Activated T-helper 1 cell treated with anti-CD3 and anti-CD28 coated beads, Interleukin-12 subunit alpha, Interleukin-12 subunit beta, Interleukin-2, Interleukin-4 antibody, amounts not matched to agents 30 ng/mL and 10 ng/mL and 1 ng/mL, durations not matched to agents 14 hours and 24 hours and 36 hours (primary cell): ENCODE measurements at places on chromosomes 13 and 19. TPM values are rescaled to one million over a fixed set of nuclear protein-coding genes. Genes with fewer than 3 reads are reported as not detected.

DNA sequence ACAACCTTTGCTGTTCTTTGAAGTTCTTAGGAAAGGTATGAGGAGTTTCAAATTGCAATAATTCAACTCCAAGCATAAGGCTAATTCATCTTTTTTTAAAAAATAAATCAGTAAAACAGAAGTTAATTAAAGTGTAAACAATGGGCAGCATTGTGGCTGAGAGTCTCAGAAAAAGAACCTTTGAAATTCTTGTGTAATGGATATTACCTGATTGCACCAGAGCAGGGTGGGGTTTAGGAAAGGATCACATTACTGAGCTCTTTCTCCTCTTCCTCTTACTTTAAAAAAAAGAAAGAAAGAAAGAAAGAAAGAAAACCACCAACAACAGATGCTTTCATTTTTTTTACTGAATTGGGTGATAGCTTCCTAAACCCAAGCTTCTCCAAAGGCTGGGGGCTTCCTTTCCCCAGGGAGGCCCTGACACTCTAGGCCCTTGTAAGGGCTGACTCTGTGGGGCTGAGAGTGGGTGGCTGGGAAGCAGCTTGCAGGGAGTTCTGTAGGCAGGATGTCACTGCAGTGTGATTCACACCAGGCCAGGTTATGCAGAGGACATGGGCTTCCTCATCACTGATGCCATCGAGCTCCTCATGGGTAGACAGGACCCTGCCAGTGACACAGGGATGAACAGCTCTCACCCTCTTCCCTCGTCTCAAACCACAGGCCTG is 564.5 kb downstream of the FGF9 start:
- no peak overlapping the region for H3K27ac ChIP-seq
- H3K4me1 ChIP-seq: peaks cover 9% of the 10 kb centered on the region
- DNase-seq: no peak
- H3K27me3 ChIP-seq: no peaks in the 10 kb centered on the region

- DNase-seq: no peak
- H3K4me3 ChIP-seq: no peak overlapping the region
- H3K4me1 ChIP-seq: no peaks in the 10 kb centered on the region
- no peak overlapping the region for H3K27ac ChIP-seq
Measured at GRCh38 chr13:109955598-109955997, 169.2 kb upstream of the IRS2 start.

GRCh38 chr13:113443991-113444390 is 9.3 kb downstream of the ADPRHL1 start:
- no peak for DNase-seq
- no peaks in the 10 kb centered on the region for H3K27me3 ChIP-seq
- H3K4me1 ChIP-seq: no peaks in the 10 kb centered on the region
- peaks cover 2% of the 10 kb centered on the region for H3K36me3 ChIP-seq

DNA sequence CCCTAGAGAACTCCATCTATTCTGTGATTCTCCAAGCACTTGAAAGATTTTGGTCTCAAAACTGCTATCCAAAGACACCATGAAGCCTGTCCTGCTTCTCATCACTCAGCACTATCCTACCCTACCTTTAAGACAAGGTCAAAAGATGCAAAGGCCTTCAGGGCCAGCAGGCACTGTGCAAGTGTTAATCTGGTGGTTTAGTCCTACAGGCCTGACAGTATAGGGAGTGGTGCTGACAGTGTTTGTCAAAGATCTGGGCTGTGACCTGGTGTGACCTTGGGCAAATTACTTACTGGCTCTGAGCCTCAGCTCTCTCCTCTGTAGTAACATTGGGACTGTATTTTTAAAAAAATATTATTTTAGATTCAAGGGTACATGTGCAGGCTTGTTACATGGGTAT is 28.0 kb downstream of the SIAH3 start:
- H3K27ac ChIP-seq: no peak overlapping the region
- no peak for DNase-seq

DNA sequence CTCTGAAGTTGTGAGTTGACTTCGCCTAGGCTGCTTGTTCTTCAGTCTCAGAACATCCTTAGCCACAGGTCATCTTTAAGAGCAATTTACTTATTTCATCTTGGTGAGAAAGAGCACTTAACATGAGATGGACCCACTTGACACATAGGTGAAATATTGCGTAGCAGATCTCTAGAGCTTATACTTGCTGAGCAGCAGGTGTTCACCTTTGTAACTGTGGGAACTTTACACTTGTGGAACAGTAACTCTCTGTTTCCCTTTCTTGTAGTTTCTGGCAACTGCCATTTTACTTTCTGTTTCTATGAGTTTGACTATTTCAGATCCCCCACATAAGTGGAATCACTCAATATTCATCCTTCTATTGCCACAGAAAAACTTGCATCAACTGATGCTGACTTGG is 95.7 kb downstream of the SLC10A2 start:
- no peaks in the 10 kb centered on the region for H3K4me1 ChIP-seq
- no peaks in the 10 kb centered on the region for H3K36me3 ChIP-seq
- no peak overlapping the region for H3K4me3 ChIP-seq
- no peak overlapping the region for H3K27ac ChIP-seq

DNA sequence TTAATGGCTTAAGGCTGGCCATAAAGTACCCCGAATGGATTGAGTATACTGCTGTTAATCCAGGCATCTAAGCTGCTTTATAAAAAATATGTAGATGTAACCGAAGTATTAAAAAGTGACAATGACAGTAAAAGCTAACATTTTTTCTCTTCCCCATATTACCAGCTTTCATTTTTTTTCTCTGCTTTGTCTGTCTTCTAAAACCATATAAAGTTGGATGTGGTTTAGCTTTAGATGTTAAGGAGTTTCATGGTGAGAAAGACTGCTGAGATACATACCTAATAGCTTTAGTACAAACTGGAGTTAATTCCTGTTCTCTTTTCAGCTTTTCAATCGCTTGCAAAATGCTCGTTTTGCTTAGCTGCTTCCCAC is 838 bp downstream of the AKAP11 start:
- H3K4me1 ChIP-seq: peaks cover 60% of the 10 kb centered on the region
- DNase-seq: no peak
- no peaks in the 10 kb centered on the region for H3K27me3 ChIP-seq
- H3K4me3 ChIP-seq: peak overlapping the region; percentile 97
- peaks cover 25% of the 10 kb centered on the region for H3K36me3 ChIP-seq

DNA sequence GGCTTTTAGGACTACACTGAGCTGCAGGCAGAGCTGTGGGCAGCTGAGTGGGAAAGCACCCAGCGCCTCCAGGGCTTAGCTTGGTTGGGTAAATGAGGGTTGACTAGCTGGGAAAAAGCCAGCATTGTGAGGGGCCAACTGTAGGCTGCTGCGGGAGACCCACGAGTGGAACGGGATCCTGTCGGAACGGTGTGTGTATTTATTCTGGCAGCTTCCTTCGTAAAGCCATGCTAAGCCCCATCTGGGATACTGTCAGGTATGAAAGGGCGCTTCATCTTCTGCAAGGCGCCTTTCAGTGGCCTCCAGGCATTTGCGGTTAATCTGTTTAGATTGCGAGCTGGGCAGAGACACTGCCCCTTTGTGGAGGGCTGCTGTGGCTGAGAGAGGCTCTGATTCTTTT is 39.5 kb upstream of the CNMD start:
- H3K4me1 ChIP-seq: no peaks in the 10 kb centered on the region
- H3K27ac ChIP-seq: no peak overlapping the region

GRCh38 chr13:110217085-110217484 is 89.9 kb downstream of the COL4A1 start:
- peaks cover 18% of the 10 kb centered on the region for H3K27me3 ChIP-seq
- H3K4me1 ChIP-seq: no peaks in the 10 kb centered on the region
- H3K27ac ChIP-seq: no peak overlapping the region
- DNase-seq: no peak
- H3K4me3 ChIP-seq: no peak overlapping the region

- no peak for DNase-seq
- H3K4me3 ChIP-seq: no peak overlapping the region
- no peaks in the 10 kb centered on the region for H3K27me3 ChIP-seq
- H3K36me3 ChIP-seq: no peaks in the 10 kb centered on the region
Measured at GRCh38 chr19:5314012-5314906, 26.4 kb downstream of the PTPRS start.

DNA sequence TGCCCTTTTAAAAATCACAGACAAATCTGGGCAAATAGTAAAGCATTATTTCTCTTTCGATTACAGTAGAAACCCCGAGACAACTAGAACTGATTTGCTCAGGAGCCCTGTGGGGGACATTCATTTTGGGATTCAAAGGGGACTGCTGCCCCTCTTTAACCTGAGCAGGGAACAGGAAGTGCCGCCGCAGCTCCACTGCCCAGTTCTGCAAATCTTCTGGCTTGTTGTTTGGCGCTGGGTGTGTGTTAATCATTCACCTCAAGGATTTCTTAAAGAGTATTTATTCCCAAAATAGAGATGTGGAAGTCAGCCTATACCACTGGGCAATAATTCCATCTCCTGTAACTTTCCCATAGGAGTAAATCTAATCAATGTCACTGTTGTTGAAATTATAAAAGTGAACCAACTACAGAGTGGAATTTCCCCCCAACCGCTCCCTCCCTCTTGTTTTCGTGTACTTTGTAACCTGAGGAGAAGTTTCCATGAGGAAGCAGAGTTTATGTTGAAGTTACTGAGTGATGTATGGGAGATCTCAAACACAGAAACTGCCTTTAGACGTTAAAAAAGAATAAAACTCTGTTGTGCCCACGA is 515.8 kb downstream of the KLF12 start:
- H3K36me3 ChIP-seq: no peaks in the 10 kb centered on the region
- no peak overlapping the region for H3K4me3 ChIP-seq
- peaks cover 25% of the 10 kb centered on the region for H3K4me1 ChIP-seq
- no peak for DNase-seq
- peaks cover 7% of the 10 kb centered on the region for H3K27me3 ChIP-seq

DNA sequence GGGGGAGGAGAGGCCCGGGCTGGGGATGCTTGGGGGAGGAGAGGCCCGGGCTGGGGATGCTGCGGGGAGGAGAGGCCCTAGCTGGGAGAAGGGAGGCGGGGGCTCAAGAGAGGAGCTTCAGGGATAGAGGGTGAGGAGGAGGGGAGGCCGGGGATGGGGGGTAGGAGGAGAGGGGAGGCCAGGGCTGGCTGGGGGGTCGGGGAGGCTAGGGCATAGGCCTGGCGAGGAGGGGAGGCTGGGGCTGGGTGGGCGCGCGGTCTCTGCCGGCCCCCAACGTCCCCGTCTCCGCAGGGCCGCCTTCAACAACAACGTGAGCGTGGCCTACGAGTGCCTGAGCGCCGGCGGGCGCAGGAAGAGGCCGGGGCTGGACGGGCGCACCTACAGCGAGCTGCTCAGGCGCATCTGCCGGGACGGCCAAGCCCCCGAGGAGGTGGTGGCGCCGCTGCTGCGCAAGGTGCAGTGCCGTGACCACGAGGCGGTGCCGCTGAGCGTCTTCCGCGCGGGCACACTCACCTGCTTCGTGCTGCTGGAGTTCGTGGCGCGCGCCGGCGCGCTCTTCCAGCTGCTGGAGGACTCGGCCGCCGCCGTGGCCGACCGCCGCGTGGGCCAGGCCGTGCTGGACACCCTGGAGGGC is 11.4 kb downstream of the TPGS1 start:
- H3K36me3 ChIP-seq: peaks cover 8% of the 10 kb centered on the region
- H3K4me1 ChIP-seq: peaks cover 11% of the 10 kb centered on the region
- no peaks in the 10 kb centered on the region for H3K27me3 ChIP-seq
- H3K27ac ChIP-seq: no peak overlapping the region
- no peak overlapping the region for H3K4me3 ChIP-seq

DNA sequence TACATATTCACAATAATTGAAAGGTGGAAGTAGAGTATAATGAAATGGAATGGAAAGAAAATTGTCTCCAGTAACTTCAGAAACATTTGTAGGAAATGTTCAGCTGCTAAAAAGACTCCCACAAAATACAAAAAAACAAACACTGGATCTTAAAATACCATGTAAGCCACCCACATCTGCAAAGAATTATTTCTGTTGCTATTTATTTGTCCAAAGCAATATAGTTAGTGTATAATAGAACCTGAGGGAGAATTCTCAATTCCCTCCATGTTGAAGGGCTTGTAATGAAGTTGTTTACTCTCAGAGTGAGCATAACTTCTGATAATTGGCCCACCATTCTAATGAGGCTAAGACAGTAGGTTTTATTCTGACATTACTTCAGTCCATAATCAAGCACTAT is 37.4 kb upstream of the KLF12 start:
- H3K27me3 ChIP-seq: peaks cover 9% of the 10 kb centered on the region
- no peaks in the 10 kb centered on the region for H3K4me1 ChIP-seq
- H3K4me3 ChIP-seq: no peak overlapping the region
- no peaks in the 10 kb centered on the region for H3K36me3 ChIP-seq

DNA sequence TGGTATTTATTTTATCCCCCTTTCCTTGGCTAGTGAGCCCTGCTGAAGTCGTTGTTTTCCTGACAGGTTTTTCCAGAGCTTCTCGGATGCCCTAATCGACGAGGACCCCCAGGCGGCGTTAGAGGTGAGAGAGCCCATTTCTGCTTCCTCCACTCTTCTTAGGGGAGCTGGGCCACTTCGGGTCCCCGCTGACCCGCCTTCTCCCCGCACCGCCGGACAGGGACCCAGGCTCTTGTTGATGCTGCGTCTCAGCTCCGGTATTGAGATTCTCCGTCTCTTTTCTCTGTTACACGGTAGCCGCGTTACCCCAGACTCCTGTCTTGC is 306 bp downstream of the SUGT1 start:
- H3K4me1 ChIP-seq: peaks cover 15% of the 10 kb centered on the region
- peaks cover 16% of the 10 kb centered on the region for H3K36me3 ChIP-seq
- H3K27ac ChIP-seq: no peak overlapping the region
- H3K27me3 ChIP-seq: no peaks in the 10 kb centered on the region
- no peak overlapping the region for H3K4me3 ChIP-seq

DNA sequence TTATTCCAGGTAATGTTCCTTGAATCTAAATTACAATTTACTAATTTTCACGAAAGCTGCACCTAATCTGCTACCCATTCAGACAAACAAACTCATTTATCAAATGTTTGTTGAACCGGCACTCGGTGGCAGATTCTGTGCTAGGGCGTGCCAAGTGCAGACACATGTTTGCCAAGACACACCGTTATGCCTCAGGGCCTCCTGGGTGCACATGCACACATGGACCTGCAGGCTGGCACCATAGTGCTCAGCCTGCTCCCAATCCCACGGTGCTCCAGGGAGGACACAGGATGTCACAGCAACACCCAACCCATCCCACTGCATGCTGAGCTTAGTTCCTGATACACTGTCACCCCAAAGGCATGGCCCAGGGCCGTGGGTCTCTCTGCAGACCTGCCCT is 7.7 kb downstream of the SCGB2B2 start:
- H3K27me3 ChIP-seq: peaks cover 3% of the 10 kb centered on the region
- no peak overlapping the region for H3K4me3 ChIP-seq
- H3K4me1 ChIP-seq: no peaks in the 10 kb centered on the region
- DNase-seq: no peak
- no peak overlapping the region for H3K27ac ChIP-seq

- no peaks in the 10 kb centered on the region for H3K27me3 ChIP-seq
- no peak overlapping the region for H3K4me3 ChIP-seq
- peaks cover 6% of the 10 kb centered on the region for H3K4me1 ChIP-seq
- H3K36me3 ChIP-seq: peaks cover 33% of the 10 kb centered on the region
- no peak for DNase-seq
Measured at GRCh38 chr19:18068395-18068794, 18.3 kb downstream of the IL12RB1 start.

- DNase-seq: no peak
- no peaks in the 10 kb centered on the region for H3K36me3 ChIP-seq
- H3K4me3 ChIP-seq: no peak overlapping the region
- H3K4me1 ChIP-seq: peaks cover 22% of the 10 kb centered on the region
- H3K27me3 ChIP-seq: peaks cover 10% of the 10 kb centered on the region
Measured at GRCh38 chr19:2500841-2501261, 24.9 kb downstream of the GADD45B start.

- no peak overlapping the region for H3K4me3 ChIP-seq
- no peak for DNase-seq
- no peaks in the 10 kb centered on the region for H3K27me3 ChIP-seq
- H3K27ac ChIP-seq: no peak overlapping the region
- H3K36me3 ChIP-seq: no peaks in the 10 kb centered on the region
- H3K4me1 ChIP-seq: no peaks in the 10 kb centered on the region
Measured at GRCh38 chr13:68719815-68720214, 1387.8 kb upstream of the ATXN8OS start.

C19orf67 gene
- total RNA-seq: 0.67 and 1.1 TPM in 2 replicates
